ENCODE measurements at places on chromosomes 4 and X.
A peak's percentile ranks its signal among the peaks of the same experiment; 100 is the strongest.

GRCh38 chr4:143411527-143412419 is 75.1 kb downstream of the GAB1 start:
- no peak for DNase-seq

GRCh38 chrX:68139791-68140190 is 293.5 kb downstream of the OPHN1 start:
- DNase-seq: no peak

- no peak for DNase-seq
These were observed 54.0 kb upstream of the RNF128 start for GRCh38 chrX:106672527-106672926.

DNA sequence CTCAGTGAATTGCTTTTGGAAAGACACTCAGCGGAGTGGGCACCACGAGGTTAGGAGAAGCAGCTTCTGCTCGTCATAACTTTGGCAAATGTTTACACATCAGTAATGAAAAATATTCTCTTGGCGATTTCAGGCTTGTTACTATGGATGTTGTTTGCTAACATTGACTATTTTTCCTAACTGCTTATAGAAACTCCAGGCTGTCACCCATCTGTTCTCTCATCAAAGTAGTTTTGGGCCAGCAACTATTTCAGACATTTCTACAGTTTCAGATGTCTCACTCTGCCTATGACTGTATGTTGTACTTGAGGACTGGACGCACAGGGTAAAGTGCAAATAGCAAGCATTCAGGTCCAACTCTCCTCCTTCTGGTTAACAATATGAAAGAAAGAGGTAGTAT is 346.7 kb downstream of the TRIML1 start:
- DNase-seq: no peak

DNA sequence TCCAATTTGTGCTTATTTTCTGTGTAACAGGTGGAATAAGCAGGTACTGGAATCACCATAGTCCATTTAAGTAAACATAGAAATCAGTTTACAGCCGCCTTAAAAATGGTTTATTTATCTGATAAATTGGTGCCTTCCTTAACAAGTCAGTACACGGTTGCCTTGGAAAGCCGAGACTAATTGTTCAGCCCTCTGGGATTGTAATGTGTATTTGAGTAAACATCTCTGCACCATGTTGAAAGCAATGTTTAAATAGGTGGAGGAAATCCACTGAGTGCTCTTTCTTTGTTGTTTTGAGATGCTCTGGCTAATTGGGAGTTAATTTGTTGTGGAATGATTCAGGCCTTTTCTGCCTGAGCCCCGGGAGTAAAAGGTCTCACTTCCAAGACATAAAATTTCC is 45.7 kb upstream of the ADRA2C start:
- DNase-seq: no peak

- peak; percentile 57 for DNase-seq
These were observed 1.2 kb downstream of the MSN start for GRCh38 chrX:65668377-65669310.

GRCh38 chrX:103356130-103356798 is at the start of gene TCEAL9:
Gene TCEAL9, plus strand, starts transcription at chrX:103356506. Its CDS starts 1,179 bp downstream, at chrX:103357685.
- peak; percentile 83 for DNase-seq

GRCh38 chrX:108000751-108001150 is 18.6 kb upstream of the TEX13B start:
- no peak for DNase-seq
